ENCODE measurements at places on chromosomes 12 and 14.

- no peak for DNase-seq
Measured at GRCh38 chr14:85142982-85143381, 387.0 kb upstream of the FLRT2 start.

DNA sequence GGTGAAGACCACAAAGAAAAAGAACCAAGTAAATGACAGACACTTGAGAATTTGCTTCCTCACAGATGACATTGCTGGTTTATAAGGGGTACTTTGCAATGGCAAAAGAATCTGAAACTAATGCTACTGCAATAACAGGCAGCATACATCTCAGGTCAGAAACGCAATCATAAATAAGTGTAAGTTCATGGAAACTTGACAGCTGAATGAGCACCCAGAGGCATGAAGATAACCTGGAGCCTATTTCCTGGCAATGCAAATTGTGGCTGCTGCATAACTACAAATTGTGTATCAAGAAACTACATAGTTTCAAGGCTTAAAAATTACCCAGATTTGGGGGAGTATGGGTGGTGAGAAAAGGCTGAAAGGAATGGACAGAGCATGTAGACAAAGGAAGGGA lies 8.5 kb upstream of the MYO1A start:
- no peak for DNase-seq

DNA sequence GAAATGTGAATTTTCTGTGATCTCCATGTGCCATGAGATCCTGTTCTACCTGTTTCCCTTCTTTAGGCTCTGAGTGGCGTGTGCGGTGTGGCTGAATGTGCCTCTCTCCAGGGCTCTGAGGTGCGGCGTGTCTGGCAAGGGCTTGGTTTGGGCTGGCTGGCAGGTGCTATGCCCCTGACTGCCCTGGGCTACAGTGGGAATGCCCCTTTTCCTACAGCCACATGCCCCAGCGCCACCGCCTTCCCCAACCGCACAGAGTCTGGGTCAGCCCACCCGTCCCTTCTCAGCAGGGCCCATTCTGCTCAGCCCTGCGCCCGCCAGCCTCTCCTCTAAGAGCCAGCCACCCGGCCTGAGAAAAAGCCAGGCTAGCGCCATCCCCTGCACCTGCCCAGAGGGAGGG lies 24.7 kb downstream of the BTBD6 start:
- DNase-seq = no peak

DNA sequence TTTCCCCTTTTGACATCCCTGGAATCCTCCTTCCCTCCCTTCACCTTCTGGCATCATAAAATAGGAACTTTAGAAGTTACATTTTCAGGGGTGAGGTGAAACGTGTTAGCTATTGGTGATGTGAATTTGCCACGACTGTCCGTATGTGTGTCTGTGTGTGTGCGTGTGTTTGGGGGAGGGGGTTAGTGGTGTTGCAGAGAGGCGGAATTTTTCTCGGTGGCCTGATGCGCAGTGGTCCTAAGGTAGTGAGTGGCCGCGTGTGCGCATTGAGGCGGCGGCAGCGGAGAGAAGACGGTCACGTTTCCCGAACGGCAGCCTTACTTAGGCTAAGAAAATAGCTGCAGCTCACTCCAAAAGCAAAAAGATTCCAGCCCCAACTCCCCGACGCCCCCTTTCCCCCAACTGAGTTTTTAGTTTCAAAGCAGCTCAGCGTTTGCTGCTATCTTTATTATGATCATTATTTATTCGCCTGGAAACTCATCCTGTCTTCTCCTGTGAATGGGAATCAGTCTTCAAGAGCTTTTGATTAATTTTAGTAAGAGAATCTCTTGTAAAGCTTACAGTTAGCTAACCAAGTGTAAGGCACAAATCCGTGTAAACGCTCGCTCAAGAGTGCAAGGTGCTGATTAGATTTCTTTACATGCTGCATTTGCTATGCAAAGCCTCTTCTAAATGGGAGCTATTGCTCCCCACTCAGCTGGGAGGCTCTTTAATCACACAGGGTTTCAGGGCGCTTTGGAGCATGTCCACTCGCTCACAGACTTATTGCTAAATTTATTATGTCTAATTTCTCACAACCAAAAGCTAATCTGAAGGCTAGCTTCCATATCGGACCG lies 4.7 kb downstream of the FLRT2 start:
- DNase-seq = no peak

DNA sequence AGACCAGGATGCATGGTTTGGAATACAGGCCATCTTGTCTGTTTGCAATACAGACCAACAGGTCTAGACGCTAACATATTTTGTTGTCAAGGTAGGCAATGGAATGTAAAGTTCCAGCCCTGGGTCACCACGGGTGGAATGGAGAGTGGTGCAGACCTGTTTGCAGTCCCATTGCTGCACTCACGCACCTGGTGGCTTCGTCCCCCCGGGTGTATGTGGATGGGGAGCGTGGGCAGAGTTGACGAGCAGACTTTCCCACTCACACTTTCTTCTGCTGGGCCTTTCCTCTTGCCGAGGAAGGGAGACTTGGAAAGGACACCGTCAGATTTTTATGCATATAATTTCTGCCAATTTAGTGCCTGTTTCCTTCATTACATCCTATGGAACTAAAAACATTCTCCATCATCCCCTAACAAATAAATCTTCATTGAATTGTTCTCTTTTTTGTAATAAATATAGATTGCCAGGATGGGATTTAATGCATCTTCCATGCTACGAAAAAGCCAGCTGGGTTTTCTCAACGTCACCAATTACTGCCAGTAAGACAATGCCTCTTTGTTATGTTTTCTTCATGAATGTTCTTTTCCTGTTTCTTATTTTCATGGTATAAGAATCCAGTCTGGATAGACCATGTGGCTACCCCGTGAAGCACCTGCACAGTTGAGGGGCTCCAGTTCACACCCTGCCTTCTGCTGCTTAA lies 15.2 kb downstream of the DCAF4 start:
- DNase-seq = no peak

DNA sequence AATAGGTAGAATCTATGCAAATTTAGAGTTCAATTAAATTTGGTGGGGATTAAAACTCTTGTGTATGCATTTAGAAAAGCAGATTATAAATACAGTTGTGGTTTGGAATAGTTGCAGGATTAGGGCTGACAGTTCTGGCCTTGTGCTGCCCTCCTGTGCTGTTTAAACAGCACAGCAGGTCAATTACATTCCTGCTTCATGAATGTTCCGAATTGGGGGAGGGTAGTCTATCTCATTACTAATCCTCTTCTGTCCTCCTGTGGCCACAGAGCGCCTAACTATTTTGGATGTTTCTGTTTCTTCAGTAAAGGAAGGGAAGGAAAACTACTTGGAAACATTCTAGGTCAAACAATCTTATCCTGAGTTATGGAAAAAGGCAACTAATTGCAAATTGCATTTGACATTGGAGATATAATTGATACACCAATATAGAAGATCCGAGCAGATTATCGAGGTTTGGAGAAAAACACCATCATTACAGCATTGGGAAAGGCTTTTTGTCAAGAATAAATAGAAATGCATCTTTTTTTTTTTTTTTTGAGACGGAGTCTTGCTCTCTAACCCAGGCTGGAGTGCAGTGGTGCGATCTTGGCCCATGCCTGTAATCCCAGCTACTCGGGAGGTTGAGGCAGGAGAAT lies 8.7 kb upstream of the GPR19 start:
- DNase-seq = peak; percentile 12

- no peak for DNase-seq
Measured at GRCh38 chr12:58914457-58914856, 5.8 kb downstream of the LRIG3 start.

GRCh38 chr12:108856428-108857157 lies 790 bp downstream of the SSH1 start:
- no peak for DNase-seq

DNA sequence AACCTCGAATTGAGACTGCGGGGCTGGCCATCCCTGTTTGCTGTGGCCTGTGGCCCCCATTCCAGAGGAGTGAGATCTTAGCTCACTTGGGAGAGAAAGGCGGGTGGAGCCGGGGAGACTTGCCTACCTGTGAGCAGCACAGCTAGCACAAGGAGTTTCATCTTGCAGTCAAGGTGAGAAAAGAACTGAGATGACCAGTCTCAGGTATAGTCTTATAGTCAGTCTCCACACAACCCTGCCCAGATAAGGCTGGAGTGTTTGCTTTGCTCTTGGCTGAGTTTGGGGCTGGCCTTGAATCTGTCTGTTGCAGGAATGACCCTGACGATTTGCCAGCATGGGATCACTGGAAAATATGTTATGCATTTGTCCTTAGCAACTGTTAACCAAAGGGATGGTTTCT lies at the start of gene PLA2G1B:
PLA2G1B (minus strand) TSS at position 187 of the 400 bp plus-strand sequence; CDS start at position 161, 26 bp downstream.
- no peak for DNase-seq

DNA sequence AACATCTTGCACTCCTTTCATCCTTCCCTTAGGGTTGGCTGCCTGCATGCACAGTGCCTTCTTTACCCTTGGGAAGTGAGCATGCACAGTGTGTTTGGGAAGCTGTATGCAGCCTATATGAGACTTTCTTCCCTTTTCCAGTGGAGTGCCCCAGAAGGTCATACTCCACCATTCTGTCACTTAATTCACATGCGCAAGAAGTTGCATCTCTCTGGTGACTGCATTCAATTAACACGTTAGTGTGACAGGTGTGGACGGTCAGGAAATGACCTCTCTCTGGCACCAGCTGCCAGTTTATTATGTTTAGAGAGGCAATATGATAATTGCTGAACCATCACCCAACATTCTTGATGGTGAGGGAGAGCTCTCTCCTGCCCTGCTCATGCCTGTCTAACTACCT lies 770.0 kb downstream of the FLRT2 start:
- no peak for DNase-seq

- DNase-seq = no peak
Measured at GRCh38 chr12:108832208-108832607, 25.2 kb downstream of the SSH1 start.

- DNase-seq = no peak
Measured at GRCh38 chr12:85784096-85784720, 52.0 kb downstream of the RASSF9 start.

- no peak for DNase-seq
Measured at GRCh38 chr12:80877721-80878265, 59.9 kb downstream of the LIN7A start.

DNA sequence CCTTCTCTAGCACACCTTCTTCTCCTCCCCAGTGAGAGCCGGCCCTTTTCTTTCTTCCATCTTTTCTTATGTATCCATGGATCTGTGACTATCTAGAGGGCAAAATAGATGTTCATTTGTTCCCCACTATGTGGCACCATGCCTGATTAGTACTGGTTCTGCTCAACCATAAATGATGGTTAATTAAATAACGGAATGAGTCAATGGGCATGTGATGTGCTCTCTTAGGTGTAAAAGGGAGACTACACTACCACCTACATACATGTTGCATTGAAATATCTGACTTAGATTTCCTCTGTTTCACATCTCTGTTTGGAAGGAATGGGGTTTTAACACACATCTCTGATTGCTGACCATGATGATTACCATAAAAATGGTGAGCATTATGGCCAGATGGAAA lies 116.5 kb downstream of the BTG1 start:
- DNase-seq = no peak

DNA sequence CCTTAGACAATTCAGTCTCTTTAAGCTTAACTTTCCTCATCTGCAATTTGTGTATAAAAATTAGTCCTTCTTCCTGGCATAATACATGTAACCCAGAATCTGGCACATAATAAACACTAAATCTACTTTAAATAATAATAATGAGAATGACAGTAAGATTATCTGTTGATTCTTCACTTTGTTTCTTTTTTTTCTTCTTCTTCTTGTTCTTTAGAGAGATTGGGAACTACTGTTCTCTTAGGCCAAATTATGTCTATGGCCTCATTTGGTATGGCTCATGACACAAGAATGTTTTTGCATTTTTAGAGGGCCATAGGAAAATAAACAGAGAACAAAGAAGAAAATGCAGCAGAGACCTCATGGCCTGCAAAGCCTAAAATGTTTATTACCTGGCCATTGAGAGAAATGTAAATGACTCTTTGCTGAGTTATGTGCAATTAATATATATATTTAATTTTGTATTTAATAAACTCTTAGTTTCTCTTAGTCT lies 275.8 kb downstream of the SLC6A15 start:
- DNase-seq = no peak

DNA sequence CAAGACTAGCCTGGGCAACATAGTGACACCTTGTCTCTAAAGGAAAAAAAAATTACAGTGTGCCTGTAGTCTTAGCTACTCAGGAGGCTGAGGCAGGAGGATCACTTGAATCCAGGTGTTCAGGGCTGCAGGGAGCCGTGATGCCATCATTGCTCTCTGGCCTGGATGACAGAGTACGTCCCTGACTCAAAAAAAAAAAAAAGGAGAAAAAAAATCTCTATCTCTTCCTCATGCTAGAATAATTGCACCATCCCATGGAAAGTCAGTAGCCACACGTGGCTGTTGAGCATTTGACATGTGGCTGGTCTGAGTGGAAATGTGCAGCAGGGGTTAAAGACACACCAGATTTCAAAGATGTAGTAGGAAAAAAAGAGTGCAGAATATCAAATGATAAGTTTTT lies 3.8 kb downstream of the RILPL1 start:
- DNase-seq = no peak

All from activated naive CD4-positive, alpha-beta T cell (primary cell).